ENCODE measurements at places on chromosomes 5 and 9.

DNA sequence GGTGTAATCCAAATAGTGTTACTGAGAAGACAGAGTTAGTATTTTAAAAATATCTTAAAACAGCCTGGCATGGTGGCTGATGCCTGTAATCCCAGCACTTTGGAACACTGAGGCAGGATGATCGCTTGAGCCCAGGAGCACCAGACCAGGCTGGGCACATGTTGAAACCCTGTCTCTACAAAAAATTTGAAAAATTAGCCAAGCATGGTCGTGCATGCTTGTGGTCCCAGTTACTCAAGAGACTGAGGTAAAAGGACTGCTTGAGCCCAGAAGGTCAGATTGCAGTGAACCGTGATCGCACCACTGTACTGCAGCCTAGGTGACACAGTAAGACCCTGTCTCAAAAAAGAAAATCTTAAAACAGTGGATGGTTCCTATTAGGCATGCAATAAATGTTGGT is 12.4 kb downstream of the IFNA1 start:
- DNase-seq = no peak

GRCh38 chr5:177077335-177077734 is 9.4 kb upstream of the FGFR4 start:
- no peak for DNase-seq

- no peak for DNase-seq
Observed at GRCh38 chr9:114051281-114051680, 26.8 kb downstream of the AMBP start.

DNA sequence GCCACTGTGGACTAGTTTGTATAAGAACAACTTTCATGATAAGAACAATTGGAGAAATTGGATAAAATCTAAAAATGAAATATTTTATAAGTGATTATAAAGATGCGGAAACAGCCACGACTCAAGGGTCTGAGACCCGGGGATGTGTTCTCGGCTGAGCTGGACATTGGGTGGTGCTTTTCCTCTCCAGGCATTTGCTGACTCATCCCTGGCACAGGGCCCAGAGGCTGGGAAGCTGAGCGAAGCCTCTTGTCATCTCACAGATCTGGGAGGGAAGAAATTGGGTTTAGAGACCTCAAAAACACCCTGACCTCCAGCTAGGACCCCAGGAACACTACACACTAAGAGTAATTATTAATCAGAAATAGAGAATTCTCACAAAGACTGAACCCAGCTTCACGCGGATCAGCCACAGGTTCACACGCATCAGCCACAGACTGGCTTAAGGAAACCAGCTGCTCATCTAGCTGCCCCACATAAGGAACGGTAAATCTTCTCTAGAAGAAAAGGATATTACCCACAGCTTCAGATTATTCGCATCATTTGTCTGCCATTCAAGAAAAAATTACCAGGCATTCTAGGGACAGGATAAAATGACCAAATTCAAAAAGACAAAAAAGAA is 2.8 kb upstream of the OR2V1 start:
- peak; percentile 79 for DNase-seq

DNA sequence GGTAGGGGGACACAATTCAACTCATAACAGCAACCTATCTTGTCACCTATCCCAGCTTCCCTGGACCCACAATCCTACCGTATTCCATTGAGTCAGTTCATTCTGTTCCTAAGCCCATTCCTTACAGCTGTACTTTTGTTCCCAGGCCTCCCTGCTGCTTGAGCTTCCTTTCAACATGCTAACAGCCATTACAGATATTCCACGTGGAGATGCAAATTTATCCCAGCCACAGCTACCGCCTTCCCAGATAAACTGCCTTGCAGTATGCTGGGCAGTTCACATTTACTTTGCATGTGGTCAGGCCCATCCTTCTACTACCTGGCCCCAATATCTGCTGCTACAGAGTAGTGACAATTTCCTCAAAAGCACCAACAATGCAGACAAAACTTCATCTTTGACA is 23.0 kb downstream of the RIGI start:
- DNase-seq = no peak

- DNase-seq = peak; percentile 5
Observed at GRCh38 chr5:98839469-98840383, 66.3 kb downstream of the RGMB start.

GRCh38 chr9:11821306-11821975 is 871.7 kb upstream of the TYRP1 start:
- DNase-seq = no peak

DNA sequence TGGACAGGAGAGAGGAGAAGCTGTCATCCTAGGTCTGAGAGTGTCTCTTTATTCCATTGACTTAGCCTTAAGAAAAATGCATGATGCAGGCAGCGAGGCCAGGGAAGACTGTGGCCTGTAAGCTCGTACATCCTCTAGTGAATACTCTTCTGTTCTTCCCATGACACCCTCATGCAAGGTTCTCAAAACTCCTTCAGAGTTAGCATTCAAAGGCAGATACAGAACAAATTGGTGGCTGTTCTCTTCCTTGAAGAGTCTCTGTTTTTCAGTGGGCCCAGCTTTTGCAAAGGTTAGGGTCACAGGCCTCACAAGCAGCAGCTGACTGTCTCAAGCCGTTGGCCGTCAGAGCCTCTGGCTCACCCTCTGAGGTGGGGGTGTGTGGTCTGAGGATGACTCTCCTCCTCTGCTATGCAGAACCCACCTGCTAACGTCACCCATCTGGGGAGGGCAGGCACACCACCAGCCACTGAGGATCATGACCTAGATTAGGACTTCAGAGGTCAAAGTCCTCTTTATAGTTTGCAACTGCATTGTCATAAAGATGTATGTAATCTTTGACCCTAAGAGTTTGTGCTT is 15.1 kb downstream of the ADCY2 start:
- no peak for DNase-seq

- DNase-seq = no peak
Observed at GRCh38 chr5:108715408-108715807, 32.3 kb upstream of the FER start.

GRCh38 chr9:112064871-112065270 is 110.2 kb downstream of the SUSD1 start:
- DNase-seq = no peak

DNA sequence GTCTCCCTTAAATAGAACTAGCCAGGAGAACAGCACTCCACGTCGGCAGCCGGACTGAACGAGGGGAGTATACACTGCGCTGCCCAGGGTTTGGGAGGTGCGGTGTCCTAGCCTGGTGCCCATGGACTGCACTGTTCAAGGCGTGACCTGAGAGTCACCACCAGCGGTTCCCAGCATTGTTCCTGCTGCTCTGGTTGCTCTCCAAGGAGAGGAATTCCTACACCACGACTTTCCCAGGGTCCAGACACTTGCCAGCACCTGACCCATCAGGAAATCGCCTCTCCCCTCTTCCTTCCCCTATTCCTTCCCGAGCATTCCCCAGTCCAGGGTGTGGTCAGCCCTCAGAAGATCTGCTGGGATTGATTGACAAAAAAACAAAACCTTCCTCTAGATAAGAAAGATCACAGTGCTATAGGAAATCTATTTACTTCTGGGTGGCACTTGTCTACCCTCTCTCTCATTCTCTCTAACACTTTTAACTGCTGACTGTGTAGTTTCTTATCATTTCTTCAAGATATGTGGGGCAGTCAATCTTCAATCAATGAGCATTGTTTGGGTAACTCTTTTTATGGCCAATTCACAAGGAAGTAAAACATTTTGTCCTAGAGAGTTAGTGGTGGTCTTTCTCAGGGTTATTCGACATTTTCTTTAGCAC is 297.8 kb upstream of the ACTBL2 start:
- DNase-seq = no peak

- DNase-seq = no peak
Observed at GRCh38 chr9:28215536-28216299, 642.4 kb upstream of the C9orf72 start.

- no peak for DNase-seq
Observed at GRCh38 chr5:139684881-139685749, 37.0 kb downstream of the CXXC5 start.

DNA sequence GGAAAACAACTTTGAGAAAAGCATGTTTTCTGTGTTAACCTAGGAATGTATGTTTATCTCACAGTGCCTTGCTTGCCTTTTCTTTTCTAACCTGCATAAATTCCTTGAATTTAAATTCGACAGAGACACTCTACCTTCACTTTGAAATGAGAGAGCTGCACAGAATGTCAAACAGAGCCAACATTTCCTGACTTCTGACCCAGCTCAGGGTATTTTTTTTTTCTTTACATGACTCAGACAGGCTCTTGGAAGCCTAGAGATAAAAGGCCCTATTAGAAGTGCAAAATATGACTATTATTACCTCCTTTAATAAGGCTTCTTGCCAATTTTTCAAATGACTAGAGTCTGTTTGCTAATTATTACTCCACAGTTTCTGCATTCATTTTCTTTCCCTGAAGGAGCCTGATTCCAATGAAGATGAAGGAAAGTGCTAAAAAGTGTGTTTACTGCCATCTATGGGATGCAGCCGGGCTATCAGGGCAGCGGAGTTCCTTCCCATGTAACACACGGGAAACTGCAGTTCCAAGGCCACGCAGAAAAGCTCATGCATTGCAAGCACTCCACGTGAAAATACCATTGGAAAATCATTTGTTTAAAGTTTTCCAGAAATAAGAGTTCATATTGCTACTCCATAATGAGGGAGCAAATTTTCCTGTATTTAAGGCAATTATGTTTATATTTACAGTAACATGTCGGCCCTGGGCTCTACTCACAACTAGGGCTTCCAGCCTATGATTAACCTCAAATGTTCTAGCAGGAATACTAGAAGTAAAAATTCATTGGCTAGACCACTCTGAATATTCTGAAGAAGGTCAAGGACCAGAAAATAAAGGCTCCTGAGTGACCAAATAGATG is 485.6 kb downstream of the ZSWIM6 start:
- peak; percentile 70 for DNase-seq

DNA sequence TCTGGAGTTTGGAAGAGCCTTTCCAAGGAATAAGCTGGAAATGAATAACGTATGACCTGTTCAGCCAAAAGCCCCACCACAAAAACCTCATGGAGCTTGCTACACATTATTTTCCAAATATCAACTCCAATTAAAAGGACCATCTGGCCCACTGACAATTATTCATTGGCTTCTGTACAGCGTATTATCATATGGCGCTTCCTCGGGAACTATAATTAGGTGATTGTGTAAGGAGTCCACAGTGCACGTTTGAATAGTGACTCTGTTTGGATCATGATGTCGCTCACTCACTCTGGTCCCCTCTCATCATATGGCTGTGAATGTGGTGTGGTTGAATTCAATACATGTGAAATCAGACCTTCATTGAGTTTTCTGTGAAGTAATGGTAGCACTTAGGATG is 52.1 kb downstream of the GDNF start:
- no peak for DNase-seq

DNA sequence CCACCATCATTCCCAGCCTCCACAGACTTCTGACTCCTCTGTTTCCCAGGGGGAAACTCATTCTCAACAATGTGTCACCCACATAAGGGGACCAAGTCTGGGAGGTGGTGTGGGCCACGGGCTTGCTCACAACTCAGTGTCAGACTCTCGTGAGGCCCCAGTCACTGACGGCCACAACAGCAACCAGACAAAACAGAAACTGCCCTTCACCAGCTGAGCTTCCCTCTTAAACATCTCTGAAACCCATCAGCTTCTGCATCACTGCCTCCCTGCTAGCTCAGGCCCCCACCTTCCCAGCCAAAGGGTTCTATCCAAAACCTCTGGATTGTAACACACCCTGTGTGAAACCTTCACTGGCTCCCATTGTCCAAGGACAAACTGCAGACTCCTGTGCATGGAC is 273.4 kb downstream of the CDK5RAP2 start:
- no peak for DNase-seq

- DNase-seq = peak; percentile 70
Observed at GRCh38 chr5:142748568-142749249, 21.5 kb upstream of the ARHGAP26 start.

- DNase-seq = no peak
Observed at GRCh38 chr5:158923799-158924551, 175.7 kb downstream of the EBF1 start.

- no peak for DNase-seq
Observed at GRCh38 chr9:69170231-69170630, 3.8 kb upstream of the TJP2 start.

DNA sequence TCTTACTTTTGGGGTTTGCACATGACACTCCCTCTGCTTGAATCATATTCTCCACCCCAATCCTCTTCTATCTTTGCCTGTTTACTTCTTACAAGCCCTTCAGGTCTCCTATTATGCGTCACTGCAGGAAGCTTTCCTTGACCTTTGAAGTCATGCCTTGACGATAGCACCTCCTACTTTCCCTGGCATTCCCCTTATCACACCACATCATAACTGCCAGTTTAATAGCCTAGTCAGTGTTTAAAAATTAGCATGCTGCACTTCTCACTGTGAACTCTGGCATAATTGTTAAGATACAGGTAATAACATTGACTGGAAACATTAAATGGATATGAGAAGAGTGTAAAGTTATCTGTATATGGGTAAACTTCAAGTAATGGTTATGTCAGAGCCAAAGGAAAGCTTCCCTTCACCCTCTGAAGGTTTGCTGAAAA is 37.1 kb upstream of the CEP120 start:
- peak; percentile 89 for DNase-seq

DNA sequence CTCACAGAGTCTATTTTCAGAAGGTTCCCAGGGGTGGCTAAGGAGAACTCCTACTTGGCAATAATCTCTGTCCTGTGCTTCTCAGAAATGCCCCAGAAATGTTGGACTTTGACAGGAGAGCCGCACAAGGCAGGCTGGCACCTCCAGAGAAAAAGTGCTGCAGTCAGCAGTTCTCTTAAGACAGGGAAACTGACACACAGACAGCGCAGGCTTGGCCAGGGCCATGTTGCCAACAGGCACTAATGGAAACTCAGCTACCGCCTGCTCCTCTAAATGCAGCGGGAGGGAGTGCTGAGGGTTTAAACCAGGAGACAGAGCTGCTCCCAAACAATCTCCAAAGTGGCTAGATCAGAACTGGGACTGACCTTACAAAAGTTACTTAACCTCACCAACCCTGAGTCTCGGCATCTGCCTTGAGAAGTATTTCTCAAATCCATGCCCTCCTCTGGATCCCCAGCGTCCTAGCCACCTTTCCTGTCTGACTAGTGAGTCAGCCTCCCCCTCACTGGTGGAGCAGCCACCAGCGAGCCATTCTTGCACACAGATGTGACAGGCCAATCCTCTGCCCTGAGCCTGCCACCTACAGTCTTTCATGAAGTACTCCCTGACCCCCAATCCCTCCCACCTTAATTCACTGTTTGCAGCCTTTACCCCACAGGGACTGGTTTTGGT is 186.4 kb downstream of the CDK5RAP2 start:
- DNase-seq = peak; percentile 72

GRCh38 chr5:67978171-67978570 is 237.4 kb upstream of the PIK3R1 start:
- DNase-seq = no peak

DNA sequence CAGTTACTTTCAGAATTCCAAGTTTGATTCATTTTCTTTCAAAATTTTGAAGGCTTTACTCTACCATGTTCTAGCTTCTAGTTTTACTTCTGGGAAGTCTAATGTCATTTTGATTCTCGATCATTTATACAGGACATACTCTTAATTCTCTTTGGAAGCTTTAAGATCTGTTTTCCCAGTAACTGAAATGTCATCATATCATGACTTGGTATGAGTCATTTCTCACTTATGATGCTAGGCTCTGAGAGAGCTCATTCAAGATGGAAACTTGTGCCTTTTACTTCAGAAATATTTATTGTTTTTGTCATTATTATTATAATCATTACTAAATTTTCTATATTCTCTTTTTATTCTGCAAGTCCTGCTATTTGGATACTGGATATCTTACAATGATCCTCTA is 222.3 kb downstream of the PARP8 start:
- peak; percentile 9 for DNase-seq
